ENCODE measurements at places on chromosomes 1 and 21.

- DNase-seq, result no peak
Observed at GRCh38 chr1:82994616-82995263, 1004.2 kb downstream of the TTLL7 start.

GRCh38 chr1:169586067-169586394 lies 250 bp downstream of the F5 start:
- no peak for DNase-seq

DNA sequence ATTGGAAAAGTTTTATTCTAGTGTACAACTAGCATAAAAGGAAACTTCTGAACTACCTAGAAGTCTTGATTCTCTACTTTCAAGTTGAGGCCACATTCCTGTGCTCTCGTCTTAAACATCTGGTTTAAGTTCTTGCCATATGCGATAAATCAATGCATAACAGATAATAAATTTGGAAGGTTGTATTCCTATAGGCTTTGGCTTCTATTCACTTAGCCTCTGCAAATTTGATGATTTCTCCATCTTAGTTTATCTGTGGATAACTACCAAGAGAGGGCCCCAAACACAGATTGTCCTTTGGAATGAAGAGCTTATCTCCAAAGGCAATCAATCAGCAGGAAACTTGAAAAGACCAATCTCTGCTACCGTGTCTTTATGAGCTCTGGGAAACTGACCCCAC lies 11.7 kb upstream of the RNF2 start:
- no peak for DNase-seq

DNA sequence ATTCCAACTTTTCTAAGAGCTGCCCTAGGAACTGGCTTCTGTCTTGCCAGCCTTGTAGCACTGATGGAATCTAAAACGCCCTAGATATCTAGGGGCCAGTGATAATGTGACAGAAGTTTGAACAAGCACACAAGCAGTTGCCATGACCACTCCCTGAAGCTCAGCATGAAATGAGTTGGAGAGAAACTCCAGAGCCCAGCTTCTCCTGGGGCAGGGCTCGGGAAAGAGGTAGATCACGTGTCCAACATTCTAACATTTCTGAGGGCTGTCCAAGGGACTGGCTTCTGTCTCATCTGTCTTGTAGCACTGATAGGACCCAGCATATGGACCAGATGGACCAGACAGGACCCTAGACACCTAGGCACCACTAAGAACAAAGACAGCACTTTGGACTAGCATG lies 37.9 kb downstream of the OMA1 start:
- DNase-seq, result no peak

DNA sequence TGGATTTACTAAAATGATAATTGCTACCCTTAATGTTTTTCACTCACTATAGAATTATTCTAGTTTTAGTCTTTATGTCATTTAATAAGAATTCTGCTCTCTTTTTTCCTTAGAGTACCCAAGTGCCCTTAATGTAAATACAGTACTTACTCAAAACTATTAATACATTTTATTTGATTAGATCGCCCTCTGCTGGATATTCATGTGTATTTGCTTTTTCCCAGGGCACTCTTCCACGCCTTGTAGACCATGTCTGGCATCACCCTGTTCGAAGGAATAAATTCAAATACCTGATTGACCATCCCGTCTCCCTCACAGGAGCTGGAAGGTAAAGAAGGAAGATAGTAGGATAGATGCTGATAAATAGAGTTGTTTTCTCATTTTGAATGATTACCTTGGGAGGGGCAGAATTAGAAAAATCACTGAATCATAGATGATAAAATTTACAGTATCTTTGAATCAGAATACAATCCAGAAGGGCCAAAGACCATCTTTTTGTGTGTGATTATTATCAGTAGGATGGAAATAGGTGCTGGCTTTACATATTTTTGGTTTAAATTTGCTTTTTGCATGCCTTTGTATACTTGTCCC lies 4.1 kb downstream of the AXDND1 start:
- DNase-seq, result no peak

DNA sequence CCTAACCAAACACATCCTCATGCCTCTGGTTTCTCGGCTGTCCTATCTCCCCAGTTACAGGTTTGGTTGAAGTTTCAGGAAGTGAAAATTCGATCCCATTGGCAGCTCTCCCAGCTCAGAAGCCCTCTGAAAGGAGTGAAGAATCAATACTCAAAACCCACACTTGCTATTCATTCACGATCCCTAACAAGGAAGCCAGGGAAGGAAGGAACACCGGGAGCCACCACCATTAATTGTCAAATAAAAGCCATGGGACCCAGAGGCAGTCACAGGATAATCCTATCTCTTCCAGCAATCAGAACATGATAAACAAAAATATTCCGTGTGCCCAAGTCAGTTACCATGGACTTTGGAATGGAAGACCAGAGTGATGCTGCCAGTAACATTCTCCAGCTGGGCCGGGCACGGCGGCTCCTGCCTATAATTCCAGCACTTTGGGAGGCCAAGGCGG lies 7.0 kb downstream of the TMPRSS2 start:
- DNase-seq, result no peak

DNA sequence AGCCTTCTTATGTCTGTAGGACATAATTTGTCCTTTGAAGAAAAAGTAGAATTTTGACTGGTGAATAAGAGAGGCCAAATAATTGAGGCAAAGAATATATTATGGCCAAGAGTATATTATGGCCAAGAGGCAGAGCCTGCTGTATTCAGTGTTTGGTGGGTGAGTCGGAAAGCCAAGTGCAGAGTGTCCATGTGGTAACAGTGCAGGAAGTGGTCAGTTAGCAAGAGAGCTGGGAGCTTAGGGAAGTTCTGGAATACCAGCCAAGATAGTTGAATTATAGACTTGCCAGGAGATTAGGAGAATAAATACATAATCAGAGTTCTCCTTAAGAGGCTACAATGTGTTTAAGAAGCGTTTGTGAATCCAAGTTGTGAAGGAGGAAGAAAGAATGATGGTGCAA lies 131.5 kb upstream of the LMO4 start:
- DNase-seq, result no peak

- no peak for DNase-seq
Observed at GRCh38 chr1:160652924-160653619, 6.2 kb upstream of the SLAMF1 start.

- no peak for DNase-seq
Observed at GRCh38 chr1:29186707-29187106, 5.0 kb upstream of the SRSF4 start.

- no peak for DNase-seq
Observed at GRCh38 chr1:187070076-187070475, 241.3 kb downstream of the PLA2G4A start.

- no peak for DNase-seq
Observed at GRCh38 chr1:116850436-116850835, 59.3 kb upstream of the PTGFRN start.
